ENCODE measurements at places on chromosomes 5 and 9.

DNA sequence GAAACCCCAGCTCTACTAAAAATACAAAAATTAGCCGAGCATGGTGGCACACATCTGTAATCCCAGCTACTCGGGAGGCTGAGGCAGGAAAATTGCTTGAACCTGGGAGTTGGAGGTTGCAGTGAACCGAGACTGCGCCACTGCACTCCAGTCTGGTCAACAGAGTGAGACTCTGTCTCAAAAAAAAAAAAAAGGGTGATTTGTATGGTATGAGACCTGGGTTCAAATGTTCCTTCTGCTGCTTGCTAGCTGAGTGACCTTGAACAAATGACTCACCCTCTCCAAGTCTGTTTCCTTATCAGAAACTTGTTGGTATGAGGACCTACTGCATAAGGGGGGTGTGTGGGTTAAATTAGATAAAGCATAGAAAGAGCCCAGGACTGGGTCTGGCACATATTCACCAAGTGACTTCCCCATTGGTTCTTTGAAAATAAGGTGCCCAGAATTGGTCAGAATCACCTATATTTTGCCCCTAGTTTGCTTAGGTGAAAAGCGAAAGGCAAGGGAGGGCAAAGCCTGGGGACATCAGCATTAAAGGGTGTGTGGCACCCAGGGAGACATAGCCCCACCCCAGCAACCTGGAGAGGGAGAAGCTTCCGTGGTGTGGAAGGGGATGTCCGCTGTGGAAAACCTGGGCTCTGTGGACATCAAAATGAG, 9.9 kb downstream of the SLC25A25 start:
- no peak for DNase-seq

GRCh38 chr5:78666041-78666444, 17.5 kb upstream of the LHFPL2 start:
- no peak for DNase-seq

DNA sequence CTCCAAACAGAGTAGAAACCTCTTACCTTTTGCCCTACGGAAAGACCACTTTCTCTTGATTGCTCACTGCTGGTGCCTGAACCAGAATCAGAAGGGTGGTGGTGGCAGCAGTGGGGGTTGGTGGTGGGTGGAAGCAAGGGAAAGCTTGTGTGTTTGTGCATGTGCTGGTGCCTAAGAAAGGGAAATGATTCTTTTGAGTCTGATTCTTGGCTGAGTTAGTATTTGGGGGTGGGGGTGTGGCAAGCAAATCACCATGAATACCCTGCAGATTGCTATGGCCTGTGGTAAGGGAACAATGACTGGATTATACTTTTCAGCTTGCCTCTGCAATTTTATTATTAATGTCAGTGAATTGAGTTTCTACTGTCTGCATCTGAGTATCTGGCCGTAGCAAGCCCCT, 106.6 kb downstream of the ARHGAP26 start:
- no peak for DNase-seq

GRCh38 chr9:73531658-73532057, 380.0 kb downstream of the ANXA1 start:
- no peak for DNase-seq

DNA sequence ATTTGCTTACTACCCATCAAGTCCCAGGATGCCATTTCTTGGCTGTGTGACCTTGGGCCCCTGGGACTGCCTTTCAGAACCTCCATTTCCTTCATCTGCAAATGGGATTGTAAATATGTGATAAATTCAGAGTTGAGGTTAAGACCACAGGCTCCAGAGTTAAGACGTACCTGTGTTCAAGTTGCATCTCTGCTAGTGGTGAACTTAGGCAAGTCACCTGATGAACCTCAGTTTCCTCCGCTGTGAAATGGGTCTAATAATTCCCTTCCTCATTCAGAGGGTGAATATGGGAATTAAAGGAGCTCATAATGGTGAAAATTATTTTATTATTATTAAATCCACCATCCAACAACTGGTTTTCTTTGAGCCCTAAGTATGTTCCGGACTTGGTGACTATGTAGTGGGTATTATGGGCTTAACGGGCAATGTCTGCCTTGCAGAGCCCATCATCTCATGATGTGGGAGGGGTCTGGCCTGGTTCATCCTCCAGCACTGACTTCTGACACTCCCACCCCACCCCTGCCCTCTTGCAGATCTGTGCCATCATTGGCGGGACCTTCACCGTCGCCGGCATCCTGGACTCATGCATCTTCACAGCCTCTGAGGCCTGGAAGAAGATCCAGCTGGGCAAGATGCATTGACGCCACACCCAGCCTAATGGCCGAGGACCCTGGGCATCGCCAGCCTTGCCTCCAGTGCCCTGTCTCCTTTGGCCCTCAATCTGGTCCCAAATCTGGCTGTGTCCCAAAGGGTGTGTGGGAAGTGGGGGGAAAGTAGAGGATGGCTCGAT, 8.9 kb upstream of the RPL26L1 start:
- no peak for DNase-seq
